IPS DF 6.9 (cell line): ENCODE measurements at places on chromosomes 16 and 17.

DNA sequence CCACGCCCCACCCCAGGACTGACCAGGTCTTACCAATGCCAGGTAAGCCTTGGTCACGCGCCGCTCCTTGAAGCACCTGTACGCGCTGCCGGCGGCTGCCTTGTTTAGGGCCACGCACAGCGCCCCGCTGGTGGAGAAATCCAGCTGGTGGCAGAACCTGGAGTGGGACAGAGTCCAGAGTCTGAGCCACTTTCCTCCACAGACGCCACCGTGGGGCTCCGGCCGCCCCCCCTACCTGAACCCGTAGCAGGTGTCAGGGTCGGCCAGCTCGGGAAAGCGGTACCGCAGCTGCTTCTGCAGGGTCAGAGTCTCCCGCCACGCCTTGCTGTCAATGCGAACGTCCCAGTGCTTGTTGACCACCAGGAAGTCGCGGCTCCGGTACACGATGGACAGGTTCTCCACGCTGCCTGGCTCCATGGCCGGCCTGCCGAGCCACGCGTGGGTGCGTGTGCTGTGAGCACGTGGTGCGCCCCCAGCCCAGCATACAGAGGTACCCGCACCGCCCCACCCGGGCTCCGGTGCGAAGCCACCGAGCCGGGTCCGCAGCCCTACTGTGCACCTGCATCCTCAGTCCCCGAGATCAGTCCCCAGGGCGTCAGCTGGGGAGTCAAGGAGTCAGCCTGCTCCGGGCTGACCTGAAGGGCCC lies 737 bp downstream of the RPUSD1 start:
- peaks cover 34% of the 10 kb centered on the region for H3K36me3 ChIP-seq
- no peaks in the 10 kb centered on the region for H3K27me3 ChIP-seq
- no peak overlapping the region for H3K27ac ChIP-seq
- peak overlapping the region; percentile 100 for H3K4me3 ChIP-seq
- no peak for DNase-seq
- no peaks in the 10 kb centered on the region; the same call in 1 of the 2 replicates for H3K4me1 ChIP-seq

- no peak overlapping the region for H3K27ac ChIP-seq
- no peak overlapping the region for H3K4me3 ChIP-seq
- no peaks in the 10 kb centered on the region for H3K36me3 ChIP-seq
- no peaks in the 10 kb centered on the region for H3K27me3 ChIP-seq
- peaks cover 4% of the 10 kb centered on the region; the same call in 1 of the 2 replicates for H3K4me1 ChIP-seq
- DNase-seq: no peak
Measured at GRCh38 chr17:42060231-42060630, 9.8 kb upstream of the C17orf113 start.

DNA sequence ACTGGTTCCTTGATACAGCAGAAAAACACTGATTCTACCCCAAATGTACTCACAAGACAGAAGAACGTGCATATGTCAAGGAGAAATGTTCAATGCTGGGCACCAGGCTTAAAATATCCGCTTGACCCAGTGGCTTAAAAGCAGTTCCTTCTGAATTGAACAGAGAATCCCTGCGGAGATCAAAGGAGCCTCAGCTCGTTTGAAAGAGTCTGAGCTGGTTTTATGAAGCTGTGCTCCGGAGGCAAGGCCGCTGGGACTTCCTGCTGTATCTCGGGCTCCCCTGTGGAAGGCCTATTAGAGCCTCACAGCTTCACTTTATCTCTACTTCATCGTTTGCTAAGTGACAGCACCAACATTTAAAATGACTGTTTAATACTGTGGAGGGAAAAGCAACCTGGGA lies 2.2 kb downstream of the LMF1 start:
- DNase-seq: no peak
- H3K27ac ChIP-seq: no peak overlapping the region
- H3K4me1 ChIP-seq: peaks cover 4% of the 10 kb centered on the region; the same call in 1 of the 2 replicates
- H3K36me3 ChIP-seq: no peaks in the 10 kb centered on the region; the same call in 1 of the 2 replicates
- no peak overlapping the region for H3K4me3 ChIP-seq

GRCh38 chr16:1006781-1007180 lies 25.2 kb downstream of the SOX8 start:
- no peaks in the 10 kb centered on the region for H3K4me1 ChIP-seq
- DNase-seq: no peak
- no peaks in the 10 kb centered on the region for H3K36me3 ChIP-seq
- no peak overlapping the region for H3K27ac ChIP-seq
- H3K27me3 ChIP-seq: no peaks in the 10 kb centered on the region
- no peak overlapping the region for H3K4me3 ChIP-seq

GRCh38 chr17:17128476-17129075 lies 77.6 kb downstream of the PLD6 start:
- H3K36me3 ChIP-seq: peaks cover 13% of the 10 kb centered on the region
- DNase-seq: no peak
- H3K4me1 ChIP-seq: peaks cover 3% of the 10 kb centered on the region
- no peaks in the 10 kb centered on the region for H3K27me3 ChIP-seq

- H3K36me3 ChIP-seq: no peaks in the 10 kb centered on the region
- H3K4me3 ChIP-seq: no peak overlapping the region
- H3K4me1 ChIP-seq: no peaks in the 10 kb centered on the region
Measured at GRCh38 chr16:66926171-66926947, 1.0 kb upstream of the RRAD start.

DNA sequence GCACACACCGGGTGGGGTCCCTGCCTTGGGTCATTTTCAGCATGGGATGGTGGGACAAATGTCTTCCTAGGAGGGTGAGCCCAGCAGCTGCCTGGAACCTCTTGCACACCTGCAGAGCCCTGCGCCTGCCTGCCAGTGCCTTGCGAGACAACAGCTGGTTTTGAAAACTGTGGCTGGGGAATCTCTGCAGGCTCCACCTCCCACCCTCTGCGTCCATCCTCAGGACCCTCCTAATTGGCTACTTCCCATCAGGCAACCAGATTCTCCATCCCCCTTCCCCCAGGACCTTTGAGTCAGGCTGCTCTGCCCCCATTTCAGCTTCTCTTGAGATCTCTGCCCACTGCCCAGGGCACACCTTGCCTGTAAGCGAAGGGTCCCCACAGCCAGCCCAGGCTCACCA lies 26.6 kb downstream of the PEMT start:
- no peak overlapping the region for H3K4me3 ChIP-seq
- peaks cover 5% of the 10 kb centered on the region for H3K4me1 ChIP-seq
- DNase-seq: peak; percentile 13
- no peaks in the 10 kb centered on the region for H3K36me3 ChIP-seq
- no peaks in the 10 kb centered on the region for H3K27me3 ChIP-seq

DNA sequence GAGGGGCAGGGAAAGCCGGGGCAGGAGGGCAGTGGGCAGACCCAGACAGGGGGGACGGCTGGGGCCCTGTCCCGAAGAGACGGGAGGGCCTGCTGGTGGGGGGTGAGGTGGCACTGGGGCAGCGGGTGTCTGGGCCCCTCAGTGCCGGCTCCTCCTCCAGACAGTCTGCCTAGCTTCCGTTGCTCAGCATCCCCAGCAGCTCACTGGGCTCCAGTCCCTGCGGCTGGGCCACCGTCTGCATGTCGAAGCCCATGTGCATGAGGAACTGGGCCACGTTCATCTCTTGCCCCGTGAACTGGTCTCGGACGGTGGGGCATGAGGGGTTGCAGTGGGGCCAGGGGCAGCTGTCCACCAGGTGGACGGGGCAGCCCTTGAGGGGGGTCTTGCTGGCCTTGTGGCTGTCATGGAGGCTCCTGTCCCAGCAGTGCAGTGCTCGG lies 5.8 kb upstream of the MYADML2 start:
- DNase-seq: no peak
- no peak overlapping the region for H3K4me3 ChIP-seq
- no peaks in the 10 kb centered on the region; the same call in 1 of the 2 replicates for H3K36me3 ChIP-seq
- no peaks in the 10 kb centered on the region for H3K4me1 ChIP-seq
- no peak overlapping the region for H3K27ac ChIP-seq
- H3K27me3 ChIP-seq: no peaks in the 10 kb centered on the region; the same call in 1 of the 2 replicates

DNA sequence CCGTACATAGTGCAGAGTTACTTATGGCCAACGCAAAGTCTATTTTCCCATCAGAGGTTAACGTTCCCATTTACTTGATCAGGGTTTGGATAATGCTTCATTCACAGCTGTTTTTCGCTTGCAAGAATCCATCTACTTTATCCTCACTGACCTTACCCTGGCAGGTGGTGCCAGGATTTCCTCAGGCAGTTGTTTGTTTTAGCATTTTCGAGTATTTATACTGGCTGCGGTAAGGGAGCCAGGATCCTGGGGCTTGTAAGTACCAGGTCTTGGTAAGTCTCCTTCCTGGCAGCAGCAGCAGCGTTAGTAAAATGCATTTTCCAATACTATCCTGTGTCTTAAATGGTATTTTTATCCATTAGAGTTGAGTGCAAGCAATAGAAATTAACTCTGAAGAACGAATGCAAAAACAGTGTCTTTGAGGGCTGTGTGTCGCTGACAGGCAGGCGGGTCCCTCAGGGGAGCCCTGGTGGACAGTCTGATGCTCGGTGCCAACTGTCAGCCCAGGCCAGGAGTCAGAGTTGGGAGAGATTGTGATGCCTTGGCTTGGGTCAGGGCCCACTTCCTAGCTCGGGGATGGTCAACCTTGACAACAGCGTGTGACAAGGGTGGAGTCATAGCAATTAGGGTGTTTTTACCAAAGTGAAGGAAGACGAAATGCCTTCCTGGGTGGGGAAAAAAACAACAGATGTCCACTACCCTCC lies 92.4 kb upstream of the HSBP1 start:
- no peak overlapping the region for H3K27ac ChIP-seq
- H3K4me1 ChIP-seq: no peaks in the 10 kb centered on the region; the same call in 1 of the 2 replicates
- H3K36me3 ChIP-seq: no peaks in the 10 kb centered on the region
- H3K4me3 ChIP-seq: no peak overlapping the region
- H3K27me3 ChIP-seq: no peaks in the 10 kb centered on the region
- DNase-seq: no peak

DNA sequence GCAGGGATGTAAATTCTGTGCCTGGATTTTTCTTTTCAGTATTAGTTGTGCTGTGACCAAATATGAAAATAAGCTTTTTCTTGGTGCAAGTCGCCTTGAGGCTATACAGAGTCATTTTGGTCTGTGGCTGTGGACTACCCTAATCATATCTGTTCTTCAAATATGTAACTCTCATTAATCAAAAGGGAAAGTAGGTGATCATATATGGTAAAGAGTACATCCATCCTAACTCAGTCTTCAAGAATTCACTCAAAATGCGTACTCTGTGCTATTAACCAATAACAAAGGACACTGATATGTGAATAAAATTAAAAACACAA lies 2.6 kb downstream of the CPD start:
- no peaks in the 10 kb centered on the region for H3K36me3 ChIP-seq
- H3K4me1 ChIP-seq: no peaks in the 10 kb centered on the region; the same call in 1 of the 2 replicates
- no peak overlapping the region for H3K4me3 ChIP-seq
- no peak overlapping the region for H3K27ac ChIP-seq
- peaks cover 13% of the 10 kb centered on the region; the same call in 1 of the 2 replicates for H3K27me3 ChIP-seq

DNA sequence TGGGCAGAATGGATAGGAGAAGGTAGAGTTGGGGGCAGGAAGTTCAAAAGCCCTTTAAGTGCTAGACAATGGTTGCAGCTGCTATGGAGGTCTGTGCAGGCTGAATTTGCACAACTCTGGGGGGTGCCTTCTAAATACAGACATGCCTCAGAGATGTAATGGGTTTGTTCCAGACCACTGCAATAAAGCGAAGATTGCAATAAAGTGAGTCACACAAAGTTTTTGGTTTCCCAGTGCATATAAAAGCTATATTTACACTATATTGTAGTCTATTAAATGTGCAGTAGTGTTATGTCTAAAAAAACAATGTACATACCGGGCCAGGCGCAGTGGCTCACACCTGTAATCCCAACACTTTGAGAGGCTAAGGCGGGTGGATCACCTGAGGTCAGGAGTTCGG lies 60.5 kb upstream of the MYOCD start:
- H3K4me1 ChIP-seq: no peaks in the 10 kb centered on the region
- H3K27ac ChIP-seq: no peak overlapping the region
- H3K4me3 ChIP-seq: no peak overlapping the region
- H3K27me3 ChIP-seq: no peaks in the 10 kb centered on the region
- DNase-seq: no peak
- no peaks in the 10 kb centered on the region for H3K36me3 ChIP-seq

DNA sequence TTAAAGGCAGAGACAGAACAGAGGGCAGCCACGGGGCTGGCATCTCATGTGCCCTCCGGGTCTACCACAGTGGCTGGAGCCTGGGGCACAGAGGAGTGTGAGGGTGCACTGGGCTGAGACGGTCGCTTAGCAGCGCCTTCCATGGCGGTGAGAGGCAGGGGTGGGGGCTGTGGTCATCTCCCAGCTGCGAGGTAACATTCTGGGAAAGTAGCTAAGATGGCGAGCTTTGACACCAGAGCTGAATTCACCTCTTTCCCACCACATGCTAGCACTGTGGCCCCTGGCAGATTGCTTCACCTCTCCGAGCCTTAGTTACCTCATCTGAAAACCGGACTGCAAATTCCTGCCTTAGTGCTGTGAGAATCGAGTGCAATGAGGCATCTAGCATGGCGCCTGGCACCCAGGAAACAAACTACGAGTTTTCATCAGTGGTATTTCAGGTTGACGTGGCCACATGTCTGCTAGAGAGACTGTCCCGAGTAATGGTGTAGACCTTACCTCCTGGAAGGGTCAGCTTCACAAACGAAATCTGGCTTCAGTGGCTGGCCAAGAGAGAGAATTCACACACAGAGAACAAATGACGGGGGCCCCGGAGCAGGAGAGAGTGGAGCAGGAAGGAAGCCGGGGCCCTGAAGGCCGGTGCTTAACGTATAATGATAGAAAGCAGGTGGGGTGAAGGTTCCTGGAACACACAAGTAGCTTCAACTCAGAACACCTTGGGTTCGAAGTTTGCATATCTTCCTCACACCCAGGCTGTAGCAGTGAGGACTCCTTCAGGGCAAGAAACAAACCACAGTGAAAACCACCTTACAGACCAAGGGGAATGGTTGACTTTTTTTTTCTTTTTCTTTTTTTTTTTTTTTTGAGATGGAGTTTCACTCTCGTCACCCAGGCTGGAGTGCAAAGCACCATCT lies 63.9 kb upstream of the RPH3AL start:
- H3K27me3 ChIP-seq: no peaks in the 10 kb centered on the region; the same call in 1 of the 2 replicates
- no peak overlapping the region for H3K27ac ChIP-seq
- H3K4me3 ChIP-seq: no peak overlapping the region

- H3K36me3 ChIP-seq: no peaks in the 10 kb centered on the region
- no peaks in the 10 kb centered on the region for H3K4me1 ChIP-seq
- H3K27ac ChIP-seq: no peak overlapping the region
- DNase-seq: no peak
Measured at GRCh38 chr16:19846436-19846835, 38.2 kb downstream of the GPRC5B start.

GRCh38 chr16:85206472-85207356 lies 94.4 kb upstream of the CIBAR2 start:
- no peak overlapping the region for H3K27ac ChIP-seq
- H3K4me1 ChIP-seq: peaks cover 21% of the 10 kb centered on the region
- H3K4me3 ChIP-seq: no peak overlapping the region
- no peak for DNase-seq
- no peaks in the 10 kb centered on the region for H3K36me3 ChIP-seq
